Breast epithelium (tissue), 4 donors: ENCODE measurements at places on chromosomes 4 and X.

- H3K27ac ChIP-seq = no peak overlapping the region
- H3K36me3 ChIP-seq = no peaks in the 10 kb centered on the region
- H3K27me3 ChIP-seq = peaks cover 29% of the 10 kb centered on the region
- H3K4me1 ChIP-seq = no peaks in the 10 kb centered on the region
These were observed 51.5 kb upstream of the IL13RA2 start for GRCh38 chrX:115068896-115069295.

DNA sequence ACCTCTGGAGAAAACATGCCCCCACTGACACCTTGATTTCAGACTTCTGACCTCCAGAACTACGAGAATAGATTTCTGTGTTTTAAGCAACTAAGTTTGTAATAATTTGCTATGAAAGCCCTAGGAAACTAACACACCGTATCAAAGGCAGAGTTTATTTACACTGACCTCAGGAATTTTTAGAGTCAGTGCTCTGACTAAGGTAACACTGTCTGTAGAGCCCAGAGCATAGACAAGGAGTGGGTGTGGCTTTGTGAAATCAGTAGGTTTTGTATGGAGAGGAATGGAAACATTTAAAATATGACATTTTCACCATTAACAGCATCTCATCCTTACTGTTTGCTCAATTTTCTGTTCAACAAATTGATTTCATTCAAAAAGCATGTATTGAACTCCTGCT, 764.4 kb upstream of the PCDH10 start:
- H3K4me3 ChIP-seq = no peak overlapping the region
- H3K4me1 ChIP-seq = no peaks in the 10 kb centered on the region
- H3K27me3 ChIP-seq = no peaks in the 10 kb centered on the region
- no peak for DNase-seq
- no peak overlapping the region for H3K27ac ChIP-seq
- no peaks in the 10 kb centered on the region for H3K36me3 ChIP-seq

- no peak overlapping the region for H3K4me3 ChIP-seq
- no peak overlapping the region for H3K27ac ChIP-seq
- no peaks in the 10 kb centered on the region for H3K27me3 ChIP-seq
- H3K4me1 ChIP-seq = no peaks in the 10 kb centered on the region
These were observed 438.9 kb downstream of the GRXCR1 start for GRCh38 chr4:43331226-43332051.

- H3K27ac ChIP-seq = no peak overlapping the region
- no peaks in the 10 kb centered on the region for H3K4me1 ChIP-seq
- no peak for DNase-seq
- no peak overlapping the region for H3K4me3 ChIP-seq
- no peaks in the 10 kb centered on the region for H3K36me3 ChIP-seq
- no peaks in the 10 kb centered on the region for H3K27me3 ChIP-seq
These were observed 60.3 kb upstream of the DDX3X start for GRCh38 chrX:41273638-41274037.

DNA sequence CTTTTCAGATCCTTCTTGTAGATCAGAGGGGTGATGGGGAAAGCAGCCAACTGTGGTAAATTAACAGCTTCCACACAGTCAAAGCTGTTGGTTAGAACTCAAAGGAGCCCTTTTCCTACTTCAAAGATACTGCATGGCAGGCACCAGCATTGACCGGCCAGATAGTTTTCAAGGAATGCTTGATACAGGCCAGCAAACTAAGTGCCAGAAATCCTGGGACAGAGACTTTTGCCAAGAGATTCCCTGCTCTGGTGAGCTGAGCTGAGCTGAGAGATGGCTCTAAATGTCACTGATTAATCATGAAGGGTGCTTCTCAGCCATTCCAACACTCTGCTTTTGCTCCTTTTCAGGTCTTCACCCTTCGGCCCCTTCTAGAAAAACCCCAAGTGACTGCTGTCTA, 131.6 kb upstream of the MED14 start:
- no peak for DNase-seq
- no peaks in the 10 kb centered on the region for H3K4me1 ChIP-seq
- H3K4me3 ChIP-seq = no peak overlapping the region
- H3K27ac ChIP-seq = peak overlapping the region; percentile 72

- H3K4me1 ChIP-seq = no peaks in the 10 kb centered on the region
- no peak overlapping the region for H3K27ac ChIP-seq
- H3K36me3 ChIP-seq = no peaks in the 10 kb centered on the region
- H3K4me3 ChIP-seq = no peak overlapping the region
- no peak for DNase-seq
- no peaks in the 10 kb centered on the region for H3K27me3 ChIP-seq
These were observed 23.4 kb downstream of the FBXW7 start for GRCh38 chr4:152512483-152512882.

DNA sequence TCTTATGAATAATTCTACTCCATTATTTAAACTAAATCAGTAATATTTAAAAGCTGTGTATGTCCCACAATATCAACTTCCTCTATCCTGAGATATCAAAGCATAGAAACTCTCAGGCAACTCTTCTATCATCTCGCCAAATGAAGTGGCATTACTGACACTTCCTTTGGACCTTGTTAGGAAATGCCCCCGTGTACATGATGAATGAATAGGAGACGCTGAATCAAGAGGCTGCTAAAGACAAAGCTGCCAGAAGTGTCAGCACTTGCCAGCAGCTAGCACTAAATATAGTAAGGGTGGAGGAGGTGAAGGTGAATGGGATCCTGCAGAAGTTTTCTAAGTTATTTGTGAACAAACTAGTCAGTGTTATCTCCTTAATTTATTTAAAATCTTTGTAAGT, 99.5 kb upstream of the BLTP1 start:
- H3K27ac ChIP-seq = no peak overlapping the region
- H3K4me1 ChIP-seq = no peaks in the 10 kb centered on the region
- H3K27me3 ChIP-seq = no peaks in the 10 kb centered on the region
- DNase-seq = no peak
- no peaks in the 10 kb centered on the region for H3K36me3 ChIP-seq

DNA sequence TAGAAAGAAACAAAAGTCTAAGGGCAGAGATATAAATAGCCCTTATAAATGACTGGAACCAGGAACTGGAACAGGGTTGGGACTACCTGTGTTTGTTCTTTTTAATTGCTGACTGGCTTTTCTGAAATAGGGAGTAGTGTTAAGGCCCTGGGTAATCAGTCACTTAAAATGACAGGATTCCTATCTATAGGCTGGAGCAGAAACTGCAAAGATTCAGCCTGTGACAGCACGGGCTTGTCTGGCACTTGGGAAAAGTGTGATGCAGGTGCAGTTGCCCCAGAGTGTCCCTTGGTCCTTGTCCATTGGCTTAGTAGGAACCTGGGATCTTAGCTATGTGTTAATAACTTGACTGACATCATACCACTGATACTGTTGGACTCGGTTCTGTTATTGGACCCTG, 14.7 kb upstream of the PLAC8 start:
- no peak for DNase-seq
- no peak overlapping the region for H3K27ac ChIP-seq
- H3K27me3 ChIP-seq = no peaks in the 10 kb centered on the region
- no peaks in the 10 kb centered on the region for H3K4me1 ChIP-seq

GRCh38 chrX:27815209-27815608, 7.4 kb downstream of the MAGEB10 start:
- H3K36me3 ChIP-seq = no peaks in the 10 kb centered on the region
- DNase-seq = no peak
- H3K4me3 ChIP-seq = no peak overlapping the region
- H3K27ac ChIP-seq = no peak overlapping the region
- H3K27me3 ChIP-seq = peaks cover 6% of the 10 kb centered on the region

DNA sequence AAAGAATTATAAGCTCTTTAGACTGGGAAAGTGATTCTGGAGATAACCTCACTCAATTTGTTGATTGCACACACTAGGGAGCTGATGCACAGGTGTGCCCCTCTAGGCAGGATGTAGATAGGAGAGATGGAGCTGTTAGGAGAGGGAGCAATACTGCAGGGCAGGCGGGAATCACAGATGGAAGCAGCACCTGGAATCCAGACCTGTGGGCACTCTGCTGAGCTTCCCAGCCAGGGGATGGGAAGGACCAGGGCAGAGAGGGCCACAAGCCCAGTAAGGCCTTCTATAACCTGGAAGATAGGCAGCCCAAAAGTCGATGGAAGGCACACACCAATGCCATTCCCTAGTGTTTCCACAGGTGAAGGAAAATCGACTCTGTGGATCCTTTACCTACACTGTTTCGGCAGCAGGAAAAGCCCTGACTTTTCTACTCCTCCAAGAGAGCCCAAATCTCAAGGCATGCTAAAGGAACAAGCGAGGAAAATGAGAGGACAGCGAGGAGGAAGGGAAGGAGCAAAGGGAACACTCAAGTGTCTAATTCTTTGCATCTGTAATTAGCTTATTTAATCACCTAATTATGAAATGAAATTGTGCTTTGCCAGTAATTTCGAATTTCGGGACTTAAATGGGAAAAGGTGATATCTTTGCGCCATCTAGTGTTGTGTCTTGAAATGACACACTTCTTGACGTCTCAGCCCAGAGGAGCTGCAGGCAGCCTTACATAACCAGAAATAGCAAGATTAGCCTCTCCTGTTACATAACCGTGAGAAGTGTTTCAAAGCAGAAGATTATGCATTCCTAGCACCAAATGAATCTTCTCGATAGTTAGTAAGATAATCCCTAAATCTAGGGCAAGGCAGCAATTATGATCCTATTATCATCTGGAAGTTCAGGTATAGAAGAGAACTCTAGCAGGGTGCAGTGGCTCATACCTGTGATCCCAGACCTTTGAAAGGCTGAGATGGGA, 31.0 kb upstream of the TLR3 start:
- H3K4me1 ChIP-seq = no peaks in the 10 kb centered on the region
- no peak overlapping the region for H3K4me3 ChIP-seq
- peaks cover 3% of the 10 kb centered on the region for H3K27me3 ChIP-seq
- H3K36me3 ChIP-seq = no peaks in the 10 kb centered on the region

DNA sequence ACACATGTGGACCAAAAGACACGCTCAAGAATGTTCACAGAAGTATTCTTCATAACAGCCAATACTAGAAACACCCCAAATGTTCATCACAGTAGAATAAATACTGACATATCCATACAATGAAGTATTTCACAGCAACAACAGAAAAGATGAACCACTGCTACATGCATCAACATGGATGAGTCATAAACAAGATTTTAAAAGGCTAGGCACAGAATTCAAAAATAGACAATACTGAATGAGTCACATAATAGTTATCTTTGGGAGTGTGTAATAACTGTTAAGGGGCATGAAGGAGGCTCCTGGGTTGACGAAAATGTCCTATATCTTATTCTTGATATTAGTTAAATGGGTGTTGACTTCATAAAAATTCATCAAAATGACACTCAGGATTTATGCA, 43.5 kb downstream of the CLOCK start:
- H3K27ac ChIP-seq = no peak overlapping the region
- no peaks in the 10 kb centered on the region for H3K36me3 ChIP-seq
- H3K27me3 ChIP-seq = no peaks in the 10 kb centered on the region
- no peaks in the 10 kb centered on the region for H3K4me1 ChIP-seq

DNA sequence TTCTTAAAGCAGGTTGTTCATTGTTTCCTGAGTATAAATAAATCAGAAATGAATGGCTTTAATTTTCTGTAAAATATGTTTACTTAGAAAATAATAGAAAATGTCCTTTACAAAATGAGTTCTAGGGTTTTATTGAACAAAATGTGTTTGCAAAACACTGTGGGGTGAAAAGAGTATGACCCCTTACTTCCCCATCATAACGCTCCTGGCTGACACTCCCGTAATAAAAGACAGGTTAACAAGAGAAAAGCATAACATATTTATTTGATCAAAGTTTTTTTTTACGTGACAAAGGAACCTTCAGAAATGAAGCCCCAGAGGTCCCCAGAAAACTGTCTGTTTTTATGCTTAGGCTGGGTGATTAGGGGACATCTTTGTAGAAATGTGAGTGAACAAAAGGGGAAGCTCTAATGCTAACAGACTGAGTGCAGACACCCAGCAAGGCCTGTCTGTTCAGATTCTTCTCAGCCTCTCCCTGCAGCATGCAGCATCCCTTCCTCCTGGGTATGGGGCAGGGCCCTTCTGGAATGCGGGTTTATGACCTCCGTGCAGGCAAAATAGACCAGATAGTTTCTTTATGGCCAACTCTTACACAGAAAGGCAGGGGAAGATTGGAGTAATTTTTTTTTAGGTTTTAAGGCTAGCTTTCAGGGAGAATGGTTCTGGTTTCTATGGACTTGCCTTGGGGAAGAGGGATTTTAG, 26.1 kb downstream of the ZFP42 start:
- no peaks in the 10 kb centered on the region for H3K4me1 ChIP-seq
- H3K27ac ChIP-seq = no peak overlapping the region
- DNase-seq = no peak
- H3K4me3 ChIP-seq = no peak overlapping the region
- H3K36me3 ChIP-seq = no peaks in the 10 kb centered on the region

DNA sequence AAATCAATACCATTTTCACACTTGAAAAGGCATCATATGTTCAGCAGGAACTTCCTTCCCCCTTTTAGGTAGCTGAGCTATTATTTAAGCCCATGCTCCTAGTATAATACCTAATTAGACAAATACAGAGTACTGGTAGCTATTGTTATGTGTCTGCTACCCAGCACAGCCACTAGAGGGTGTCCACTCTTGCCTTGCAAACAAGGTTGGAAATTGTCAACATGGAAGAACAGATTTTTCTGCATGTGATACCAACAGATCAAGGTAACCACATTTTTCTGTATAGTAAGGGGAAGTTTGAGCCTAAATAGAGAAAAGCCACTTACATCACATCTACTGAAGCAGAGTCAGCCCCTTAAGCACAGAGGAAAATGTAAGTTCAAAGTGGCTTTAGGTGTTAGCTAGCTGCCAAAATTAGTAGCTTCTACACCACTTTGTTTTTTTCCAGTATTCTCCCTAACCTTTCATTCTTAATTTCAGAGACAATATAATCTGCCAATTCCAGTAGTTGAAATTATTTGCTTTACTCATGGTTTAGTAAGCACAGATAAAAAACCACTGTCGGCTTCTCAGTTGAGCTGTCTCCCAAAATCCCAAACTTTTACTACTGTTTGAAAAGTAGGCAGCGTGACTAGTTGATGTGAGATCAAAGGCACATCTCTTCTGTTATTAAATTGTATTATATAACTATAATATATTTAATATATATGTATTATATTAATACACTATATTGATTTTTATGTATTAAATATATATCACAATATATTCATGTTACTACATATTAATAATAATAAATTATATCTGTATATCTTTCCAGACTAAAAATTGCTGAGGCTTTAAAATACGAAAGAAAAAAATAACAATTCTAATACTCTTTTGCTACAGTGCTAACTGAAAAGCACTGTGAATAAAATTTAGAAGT, 38.2 kb downstream of the EDNRA start:
- no peak for DNase-seq
- no peak overlapping the region for H3K27ac ChIP-seq
- H3K4me1 ChIP-seq = no peaks in the 10 kb centered on the region

DNA sequence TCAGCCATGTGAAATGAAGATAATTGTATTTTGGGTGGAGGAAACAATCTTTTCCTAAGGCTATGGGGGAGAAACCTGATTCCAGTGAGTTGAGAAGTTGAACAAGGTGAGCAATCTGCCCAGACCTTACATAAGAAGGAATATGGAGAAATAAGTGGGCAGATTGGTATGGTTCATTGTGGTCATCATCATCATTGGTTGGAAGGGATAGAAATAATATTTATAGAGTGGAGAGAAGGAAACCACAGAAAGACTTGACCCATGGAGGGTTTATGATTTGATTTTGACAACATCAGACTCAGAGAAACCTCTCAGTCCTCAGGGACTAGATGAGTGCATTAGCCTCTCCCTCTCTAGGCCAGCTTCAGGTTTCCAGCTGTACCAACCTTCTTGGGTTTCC, 177.9 kb upstream of the NEIL3 start:
- H3K4me1 ChIP-seq = no peaks in the 10 kb centered on the region
- H3K4me3 ChIP-seq = no peak overlapping the region
- H3K27me3 ChIP-seq = no peaks in the 10 kb centered on the region
- H3K27ac ChIP-seq = no peak overlapping the region
